ENCODE measurements at places on chromosomes 1 and 21.

- peak; percentile 67 for DNase-seq
Observed at GRCh38 chr1:230401763-230402294, 24.3 kb downstream of the PGBD5 start.

DNA sequence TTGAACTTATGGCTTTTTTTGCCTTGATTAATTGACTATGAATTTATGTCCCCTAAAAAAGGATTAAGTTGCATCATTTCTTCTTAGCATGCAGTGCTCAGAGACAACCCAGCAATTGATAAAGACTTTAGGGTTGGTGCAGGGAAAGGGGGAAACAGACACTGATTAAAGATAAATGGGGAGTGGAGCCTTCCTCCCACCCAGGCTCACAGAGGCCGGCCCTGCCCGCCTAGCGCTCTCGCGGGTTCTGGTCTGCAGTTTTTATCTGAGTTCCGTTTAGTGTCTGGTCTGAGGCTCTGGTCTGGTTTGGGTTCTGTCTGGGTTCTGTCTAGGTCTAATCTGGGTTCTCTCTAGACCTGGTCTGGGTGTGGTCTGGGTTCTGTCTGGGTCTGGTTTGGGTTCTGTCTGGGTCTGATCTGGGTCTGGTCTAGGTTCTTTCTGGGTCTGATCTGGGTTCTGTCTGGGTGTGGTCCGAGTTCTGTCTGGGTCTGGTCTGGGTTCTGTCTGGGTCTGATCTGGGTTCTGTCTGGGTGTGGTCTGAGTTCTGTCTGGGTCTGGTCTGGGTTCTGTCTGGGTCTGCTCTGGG is 48.1 kb downstream of the ABCG1 start:
- no peak for DNase-seq

- DNase-seq = no peak
Observed at GRCh38 chr1:34054920-34055319, 110.1 kb downstream of the CSMD2 start.

GRCh38 chr1:44390277-44390676 is 14.8 kb upstream of the RNF220 start:
- peak; percentile 89 for DNase-seq

DNA sequence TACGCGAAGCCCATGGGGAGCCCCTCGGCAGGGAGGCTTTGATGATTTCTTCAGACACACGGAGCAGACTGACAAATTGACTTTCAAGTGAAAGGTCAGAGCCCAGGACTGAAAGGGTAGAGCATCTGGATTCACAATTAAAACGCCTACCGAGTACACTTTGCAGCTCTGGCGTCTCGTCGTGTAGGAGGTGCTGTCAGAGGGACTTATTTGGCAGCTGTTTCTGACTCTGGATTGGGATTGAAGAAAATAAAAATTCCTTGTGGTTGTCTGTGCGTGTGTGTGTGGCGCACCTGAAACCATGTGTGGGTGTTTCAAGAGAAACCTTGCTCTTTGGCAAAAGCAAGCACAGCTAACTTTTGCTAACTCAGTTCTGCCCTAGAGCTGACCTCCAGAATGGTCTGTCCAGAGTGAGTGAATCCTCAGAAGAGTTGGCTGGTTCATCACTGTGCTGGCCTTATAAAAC is 348.7 kb downstream of the HLX start:
- DNase-seq = no peak

DNA sequence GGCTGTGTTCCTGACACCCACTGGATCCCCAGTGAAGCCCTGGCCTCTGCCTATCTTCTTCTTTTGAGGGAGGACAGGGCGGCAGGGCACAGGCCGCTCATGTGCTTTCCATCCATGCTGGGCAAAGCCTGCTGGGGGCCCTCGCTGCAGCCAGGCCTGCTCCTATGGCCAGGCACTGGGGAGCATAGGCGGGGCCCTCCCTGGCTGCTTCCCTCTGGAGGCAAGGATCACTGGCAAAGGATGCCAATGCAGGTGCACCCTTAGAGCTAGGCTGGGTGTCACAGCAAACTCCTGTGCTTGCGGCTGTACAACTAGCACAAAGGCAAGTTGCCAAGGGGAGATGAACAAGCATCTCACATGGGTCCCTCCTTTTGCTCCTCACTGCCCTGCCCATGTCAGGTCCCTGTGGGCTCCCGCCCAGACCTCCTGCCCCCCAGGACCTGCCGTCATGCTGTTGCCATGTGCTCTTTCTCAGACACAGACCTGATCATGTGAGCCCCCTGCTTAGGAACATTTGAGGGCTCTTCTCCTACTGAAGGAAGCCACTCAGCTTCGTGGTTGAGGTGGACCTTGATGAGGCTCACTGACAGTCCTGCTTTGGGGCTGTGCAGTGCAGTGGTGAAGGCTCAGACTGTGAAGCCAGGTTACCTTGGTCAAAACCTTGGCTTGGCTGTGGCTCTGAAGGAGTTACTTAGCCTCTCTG is 393.6 kb downstream of the PTPRU start:
- no peak for DNase-seq

GRCh38 chr1:211828584-211829342 is 1.8 kb downstream of the LPGAT1 start:
- no peak for DNase-seq

DNA sequence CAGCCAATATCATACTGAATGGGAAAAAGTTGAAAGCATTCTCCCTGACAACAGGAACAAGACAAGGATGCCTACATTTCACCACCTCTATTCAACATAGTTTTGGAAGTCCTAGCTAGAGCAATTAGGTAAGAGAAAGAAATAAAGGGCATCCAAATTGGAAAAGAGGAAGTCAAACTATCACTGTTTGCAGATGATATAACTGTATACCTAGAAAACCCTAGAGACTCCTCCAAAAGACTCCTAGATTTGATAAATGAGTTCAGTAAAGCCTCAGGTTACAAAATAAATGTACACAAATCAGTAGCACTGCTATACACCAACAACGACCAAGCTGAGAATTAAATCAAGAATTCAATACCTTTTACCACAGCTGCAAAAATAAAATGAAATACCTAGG is 171.3 kb upstream of the HP1BP3 start:
- DNase-seq = no peak

GRCh38 chr1:99266726-99267125 is 2.4 kb downstream of the PLPPR4 start:
- DNase-seq = peak; percentile 74

- DNase-seq = no peak
Observed at GRCh38 chr1:32764826-32765569, 52.2 kb downstream of the YARS1 start.

DNA sequence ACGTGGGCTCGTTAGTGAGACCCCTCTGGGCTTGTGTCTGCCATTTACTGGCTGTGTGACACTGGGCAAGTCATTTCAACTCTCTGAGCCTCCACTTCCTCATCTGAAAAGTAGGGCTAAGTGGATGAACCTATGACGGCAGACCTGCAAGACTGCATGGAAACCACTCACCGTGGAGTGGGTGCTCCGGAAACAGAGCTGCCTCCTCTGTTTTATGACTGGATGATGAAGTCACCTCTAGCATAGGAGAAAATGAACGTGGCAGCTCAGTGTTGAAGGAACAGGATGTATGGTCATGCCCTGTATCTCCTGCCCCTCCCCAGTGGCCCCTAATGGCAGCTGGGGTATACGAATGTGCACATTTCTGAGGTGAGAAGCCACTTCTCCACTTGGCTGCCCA is 40.5 kb downstream of the STPG1 start:
- no peak for DNase-seq

DNA sequence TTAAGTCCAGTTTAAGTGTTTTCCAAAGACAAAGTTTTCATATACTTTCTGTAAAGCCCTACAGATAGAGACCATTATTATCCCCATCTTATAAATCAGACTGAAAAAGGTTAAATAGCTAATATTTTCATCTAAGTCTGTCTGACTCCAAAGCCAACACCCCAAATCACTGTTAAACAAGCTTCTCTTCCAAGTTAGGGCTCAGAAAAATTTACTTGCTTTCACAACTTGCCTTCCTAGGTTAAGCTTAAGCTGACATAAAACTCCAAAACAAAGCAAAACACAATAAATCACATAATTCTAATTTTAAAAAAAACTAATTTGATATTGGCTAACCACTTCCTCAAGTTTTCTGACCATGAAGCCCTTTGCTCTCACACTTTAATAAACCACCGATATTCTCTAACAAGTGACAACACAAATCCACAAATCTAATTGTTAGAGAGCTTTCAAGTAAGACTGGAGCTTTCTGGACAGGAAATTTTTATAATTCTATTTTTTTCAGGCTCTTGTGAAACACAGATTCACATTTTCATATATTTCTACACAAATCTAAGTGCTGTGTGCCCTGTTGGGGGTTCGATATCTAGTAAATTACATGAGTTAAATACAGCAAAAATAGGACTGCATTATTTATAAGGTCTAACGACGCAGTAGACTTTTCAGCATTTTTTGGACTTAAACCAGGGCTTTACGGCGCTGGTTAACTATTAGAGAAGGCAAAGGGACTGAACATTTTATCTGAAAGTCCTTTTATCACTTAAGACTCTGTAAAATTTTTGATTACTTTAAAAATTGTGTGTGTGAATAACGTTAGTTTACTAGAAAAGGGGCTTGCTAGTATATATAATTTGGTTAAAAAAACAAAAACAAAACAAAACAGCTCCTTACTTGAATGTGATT is 2.1 kb downstream of the GNG12 start:
- peak; percentile 45 for DNase-seq

DNA sequence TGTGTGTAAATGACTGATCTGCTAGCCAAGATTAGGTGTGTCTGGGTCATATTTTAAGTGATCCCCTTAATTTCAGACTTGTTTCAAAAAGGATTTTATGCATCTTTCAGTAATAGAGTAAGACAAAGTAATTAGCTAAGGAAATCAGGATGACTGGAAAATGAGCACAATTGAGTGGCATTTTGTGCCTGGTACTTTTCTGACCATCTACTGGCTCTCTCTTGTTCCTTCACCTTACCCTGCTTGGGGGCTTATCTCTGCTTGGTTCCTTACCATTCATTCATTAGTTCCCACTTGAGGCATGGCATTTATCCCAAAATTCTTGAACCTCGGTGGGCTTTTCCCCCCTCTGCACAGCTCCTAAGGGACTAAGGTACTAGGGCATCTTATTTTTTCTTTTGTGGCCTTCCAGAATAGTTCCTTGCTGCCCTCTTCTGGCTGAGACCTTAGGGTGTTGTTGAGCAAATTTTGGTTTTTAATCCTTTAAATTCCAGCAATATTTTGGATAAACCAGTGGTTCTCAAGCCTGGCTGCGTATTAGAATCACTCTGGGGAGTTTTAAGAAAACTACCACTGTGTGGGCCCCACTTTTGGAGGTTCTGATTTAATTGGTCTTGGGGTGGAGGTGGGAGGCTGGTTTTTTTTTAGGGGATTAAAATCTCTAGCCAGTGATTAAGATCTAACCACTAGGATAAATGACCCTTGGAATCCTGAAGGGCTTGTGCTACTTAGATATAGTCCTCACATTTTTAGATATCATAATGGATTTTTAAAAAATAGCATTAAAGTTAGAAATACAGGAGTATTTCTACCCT is 50.8 kb downstream of the HS2ST1 start:
- DNase-seq = peak; percentile 79

DNA sequence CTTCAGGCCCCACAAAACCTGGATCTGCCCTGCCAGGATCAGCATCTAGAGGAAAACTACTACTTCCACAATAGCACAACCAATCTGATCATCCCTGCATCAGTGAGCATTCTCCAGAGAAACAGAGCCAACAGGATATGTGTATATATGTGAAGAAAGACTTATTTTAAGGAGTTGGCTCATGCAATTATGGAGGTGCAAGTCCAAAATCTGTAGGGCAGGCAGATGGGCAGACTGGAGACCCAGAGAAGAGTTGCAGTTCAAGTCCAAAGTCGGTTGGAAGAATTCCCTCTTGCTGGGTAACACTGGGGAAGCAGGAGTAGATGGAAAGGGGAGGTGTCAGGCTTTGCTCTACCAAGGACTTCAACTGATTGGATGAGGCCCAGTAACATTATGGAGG is 4.9 kb upstream of the HENMT1 start:
- no peak for DNase-seq

- peak; percentile 98 for DNase-seq
Observed at GRCh38 chr1:119712342-119713038, 756 bp downstream of the PHGDH start.

DNA sequence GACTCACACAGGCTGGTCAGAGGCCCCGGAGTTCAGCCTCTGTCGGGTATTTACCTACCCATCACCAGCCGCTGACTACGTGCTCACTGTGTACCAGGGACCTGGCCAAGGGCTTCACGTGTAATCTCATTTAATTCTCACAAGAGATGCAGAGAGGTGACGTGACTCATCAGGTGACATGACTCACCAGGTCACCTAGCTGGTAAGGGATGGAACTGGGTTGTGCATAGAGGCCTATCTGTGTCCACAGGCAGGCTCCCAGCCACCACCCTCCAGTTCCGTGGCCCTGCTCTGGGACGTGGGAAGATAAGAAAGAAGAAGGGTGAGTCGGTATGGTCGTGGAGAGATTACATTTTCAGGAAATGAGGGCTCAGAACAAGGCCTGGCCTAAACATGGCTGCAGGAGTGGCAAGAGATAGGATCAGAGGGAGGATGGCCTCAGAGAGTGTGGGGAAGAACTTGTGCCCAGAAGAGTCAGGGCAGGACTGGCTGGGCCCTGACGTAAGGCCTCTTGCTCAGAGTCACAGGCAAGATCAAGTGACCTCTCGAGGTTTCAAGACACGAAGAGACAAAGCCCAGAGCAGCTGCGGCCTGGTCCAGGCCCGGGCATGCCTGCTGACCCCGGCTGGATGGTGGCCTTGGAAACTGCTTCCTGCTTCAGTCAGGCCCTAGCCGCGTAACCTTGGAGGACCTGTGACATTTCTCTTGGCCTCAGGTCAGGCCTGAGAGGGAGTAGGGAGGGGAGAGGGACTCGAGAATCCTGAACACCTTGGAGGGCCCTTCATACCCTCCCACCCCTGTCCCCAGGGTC is 52.7 kb upstream of the WASF2 start:
- no peak for DNase-seq

DNA sequence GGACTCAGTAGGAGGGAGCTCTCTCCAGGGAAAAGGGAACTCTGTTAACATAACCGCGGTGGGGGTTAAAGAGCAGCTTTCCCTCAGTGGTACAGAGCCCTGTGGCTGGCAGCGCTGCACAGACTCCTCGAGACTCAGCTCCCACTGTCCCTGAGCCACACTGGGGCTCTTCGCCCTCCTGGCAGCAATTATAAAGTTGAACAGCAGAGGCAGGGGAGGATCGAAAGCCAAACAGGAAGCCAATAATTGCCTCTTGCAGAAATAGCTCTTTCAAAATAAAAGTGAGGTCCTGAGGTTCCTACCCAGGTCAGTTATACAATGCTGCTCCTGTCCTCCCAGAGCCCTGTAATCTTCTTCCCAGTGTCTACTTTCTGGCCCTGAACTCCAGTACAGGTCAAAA is 77.0 kb downstream of the FAM78B start:
- DNase-seq = no peak

DNA sequence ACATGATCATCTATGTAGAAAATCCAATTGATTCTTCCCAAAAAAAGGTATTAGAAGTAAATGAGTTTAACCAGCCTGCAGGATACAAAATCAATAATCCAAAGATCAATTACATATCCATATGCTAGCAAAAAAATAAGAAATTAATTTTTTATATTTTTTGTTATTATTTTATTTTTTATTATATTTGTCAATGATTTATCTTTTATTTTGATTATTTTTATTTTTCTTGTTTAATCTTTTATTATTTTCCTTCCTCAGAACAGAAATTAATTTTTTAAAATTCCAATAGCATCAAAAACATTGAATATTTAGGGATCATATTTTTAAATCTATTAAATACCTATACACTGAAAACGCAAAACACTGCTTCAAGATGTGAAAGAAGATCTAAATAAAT is 331.2 kb downstream of the PLPP3 start:
- DNase-seq = no peak
